ENCODE measurements at places on chromosomes 2 and 18.

DNA sequence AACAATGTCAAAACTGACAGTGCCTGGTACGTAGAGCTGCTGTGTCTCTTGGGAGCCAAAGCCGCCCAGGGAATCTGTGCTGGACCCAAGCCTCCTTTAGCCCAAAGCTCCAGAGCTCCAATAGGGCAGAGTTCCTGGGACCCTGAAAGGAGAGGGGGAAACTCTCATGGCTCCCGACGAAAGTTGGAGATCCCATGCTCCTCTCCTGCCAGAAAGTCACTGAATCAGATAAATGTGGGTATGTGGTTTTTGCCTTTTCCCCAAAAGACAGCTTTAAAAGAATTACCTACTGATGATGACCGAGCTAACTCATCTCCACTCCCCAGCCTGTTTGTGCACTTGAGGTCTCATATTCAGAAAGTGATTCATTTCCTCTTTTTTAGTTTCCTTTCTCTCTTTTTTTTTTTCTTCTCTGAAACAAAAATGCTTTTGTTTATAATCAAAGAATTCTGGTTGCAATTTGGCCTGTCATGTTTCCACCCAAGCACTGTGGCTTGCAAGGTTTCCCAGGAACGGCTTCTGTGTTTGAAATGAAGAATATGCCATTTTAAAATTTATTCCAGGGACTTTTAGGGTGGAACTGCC lies 14.1 kb upstream of the PMAIP1 start:
- DNase-seq, result peak; percentile 77

- no peak for DNase-seq
These were observed 199.4 kb downstream of the CYRIA start for GRCh38 chr2:16466133-16466820.

- no peak for DNase-seq
These were observed 254.7 kb upstream of the FANCL start for GRCh38 chr2:58495806-58496205.

DNA sequence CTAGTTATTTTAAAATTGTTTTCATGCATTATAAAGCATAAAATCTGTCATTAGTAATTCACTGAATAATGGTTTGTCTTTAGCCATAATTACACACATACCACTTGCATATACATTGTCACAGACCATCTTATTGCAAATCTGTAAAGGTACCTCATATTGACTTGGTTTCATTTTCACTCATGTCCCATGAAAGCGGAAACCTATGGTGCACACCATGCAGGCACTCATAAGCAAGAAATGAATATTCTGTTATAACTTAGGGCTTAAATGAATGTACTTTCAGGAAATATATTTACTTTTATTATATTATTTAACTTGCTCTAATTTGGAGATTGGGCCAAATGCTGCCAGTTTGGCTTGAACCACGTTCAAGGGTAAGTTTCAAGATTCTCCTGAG lies 29.2 kb upstream of the STK17B start:
- peak; percentile 11 for DNase-seq
